ENCODE measurements at places on chromosomes 13 and 19. TPM values are rescaled to one million over a fixed set of nuclear protein-coding genes. Genes with fewer than 3 reads are reported as not detected.

ZNF837 gene
- total RNA-seq, result 3.5 TPM

ERICH6B gene
- not detected for total RNA-seq

SIGLEC5 gene
- not detected for total RNA-seq

APBA3 gene
- total RNA-seq, result 83.4 TPM
